ENCODE measurements at places on chromosomes 2 and 18.
A peak's percentile ranks its signal among the peaks of the same experiment; 100 is the strongest.

DNA sequence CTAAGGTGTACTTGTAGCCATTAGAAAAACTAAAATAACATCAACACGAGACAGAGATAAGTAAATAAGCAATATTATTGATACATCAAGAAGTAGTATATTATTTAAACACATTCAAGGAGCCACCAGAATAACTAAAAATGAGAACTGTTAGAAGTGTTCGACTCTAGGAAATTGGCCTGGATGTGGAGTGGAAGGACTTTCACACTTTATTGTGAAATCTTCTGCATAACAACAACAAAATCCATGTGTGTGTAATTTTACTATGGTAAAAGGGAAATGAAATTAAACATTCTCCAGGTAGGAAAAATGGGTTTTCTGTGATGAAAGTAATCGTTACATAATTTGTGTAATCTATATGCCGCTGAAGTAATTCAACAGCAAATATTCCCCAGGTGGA, 96.3 kb upstream of the RNF152 start:
- no peak for DNase-seq

GRCh38 chr2:184598002-184598315, 370 bp upstream of the ZNF804A start:
- no peak for DNase-seq

DNA sequence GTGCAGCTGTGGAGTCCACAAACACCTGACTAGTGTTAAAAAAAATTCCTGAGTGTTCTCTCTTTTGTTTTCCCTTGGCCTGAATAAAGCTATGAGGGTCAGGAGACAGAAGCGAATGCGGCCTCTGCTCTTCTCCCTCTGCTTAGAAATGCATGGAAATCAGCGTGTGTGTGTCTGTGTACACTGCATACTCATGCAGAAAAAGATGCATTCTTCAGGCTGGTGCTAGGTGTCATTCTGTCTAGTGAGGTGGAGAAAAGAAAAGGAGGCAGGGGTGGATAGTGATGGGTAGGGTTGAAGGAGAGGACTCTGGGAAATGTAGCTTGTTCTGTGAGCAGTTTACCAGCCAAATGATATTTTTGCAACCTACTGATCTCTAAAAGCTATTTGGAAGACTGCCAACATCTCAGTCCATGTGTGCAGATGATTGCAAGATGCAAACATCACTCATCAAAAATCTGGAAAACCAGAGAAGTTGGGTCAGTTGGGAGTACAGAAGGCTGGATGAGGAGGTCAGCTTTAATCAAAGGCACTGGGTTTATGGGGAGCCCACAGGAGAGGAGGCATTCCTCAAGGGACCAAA, 177.7 kb downstream of the INSIG2 start:
- no peak for DNase-seq

DNA sequence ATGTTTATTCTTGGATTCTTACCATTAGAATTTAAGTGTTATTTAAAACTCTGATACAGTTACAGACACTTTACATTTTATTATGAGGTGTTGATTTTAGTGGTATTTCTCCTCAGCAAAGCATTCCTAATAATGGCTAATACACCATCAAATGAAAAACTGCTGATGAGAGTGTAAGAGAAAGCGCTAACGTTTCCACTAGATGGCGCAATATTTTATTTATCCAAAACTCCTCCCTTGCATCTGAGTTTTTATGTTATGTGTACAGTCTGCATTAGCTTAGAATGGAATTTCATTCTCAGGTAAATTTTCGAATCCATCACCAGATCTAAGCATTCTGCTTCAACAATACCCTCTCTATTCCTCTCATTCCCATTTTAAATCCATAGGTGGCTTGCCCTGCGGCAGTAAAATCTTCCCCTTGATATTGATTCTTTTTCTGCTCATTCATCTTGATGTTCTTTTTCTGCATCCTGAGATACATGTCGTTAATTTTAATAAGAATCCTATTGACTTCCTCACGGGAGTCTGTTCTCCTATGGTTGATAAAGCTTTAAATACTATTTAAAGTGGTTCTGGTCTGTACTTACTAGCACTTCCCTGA, 53.9 kb downstream of the PRKRA start:
- peak; percentile 17 for DNase-seq

DNA sequence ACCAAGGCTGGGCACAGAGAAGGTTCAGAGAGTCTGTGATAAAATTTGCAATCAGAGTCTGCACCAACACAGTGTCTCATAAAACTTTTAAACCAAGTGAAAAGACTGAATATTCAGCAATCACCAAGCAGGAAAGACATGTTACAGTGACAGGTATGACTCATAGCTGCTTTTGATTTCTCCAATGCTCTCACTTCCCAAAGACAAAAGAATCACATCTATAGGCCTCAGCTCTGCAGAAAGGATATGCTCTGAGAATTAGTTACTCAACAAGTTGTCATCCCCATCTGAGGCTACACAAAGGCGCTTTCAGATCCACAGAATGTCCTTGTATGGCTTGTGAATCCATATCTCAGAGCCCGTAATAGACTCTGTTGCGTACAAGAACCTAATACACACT, 92.5 kb downstream of the KCNF1 start:
- DNase-seq = no peak

All from H7 (cell line).